ENCODE measurements at places on chromosomes 13 and 19. TPM values are rescaled to one million over a fixed set of nuclear protein-coding genes. Genes with fewer than 3 reads are reported as not detected.

The IL11 gene
- not detected for total RNA-seq

The F7 gene
- not detected for total RNA-seq

The ACP5 gene
- total RNA-seq, result 7.6 TPM

The RNF17 gene
- 0.55 TPM for total RNA-seq

The TMEM145 gene
- 0.54 TPM for total RNA-seq

The GJB2 gene
- total RNA-seq, result not detected

The NTF4 gene
- not detected for total RNA-seq

The FCGBP gene
- total RNA-seq, result 7.5 TPM

The ALG5 gene
- total RNA-seq, result 24.6 TPM

The MKNK2 gene
- total RNA-seq, result 106 TPM

The TLE6 gene
- total RNA-seq, result 0.81 TPM

The ZNF235 gene
- total RNA-seq, result 11.4 TPM

The DLEU7 gene
- not detected for total RNA-seq

The SYNGR4 gene
- not detected for total RNA-seq

The CYP4F12 gene
- 10.5 TPM for total RNA-seq

The EFNB2 gene
- total RNA-seq, result 7.2 TPM

The DIAPH3 gene
- total RNA-seq, result not detected

The OR7G1 gene
- total RNA-seq, result not detected

The NALCN gene
- 0.33 TPM for total RNA-seq

The SIGLEC9 gene
- total RNA-seq, result 2.5 TPM

The LPAR2 gene
- 1.6 TPM for total RNA-seq

The CEACAM16 gene
- not detected for total RNA-seq

The ZIM2 gene
- total RNA-seq, result 1.5 TPM

The KLK14 gene
- total RNA-seq, result not detected

The CLIP3 gene
- total RNA-seq, result 23.7 TPM

The RASL11A gene
- total RNA-seq, result 123 TPM

The ATP4B gene
- total RNA-seq, result not detected

The POSTN gene
- total RNA-seq, result 33.2 TPM
